Lower lobe of right lung (tissue), 2 donors: ENCODE measurements at places on chromosomes 2 and 18. TPM values are rescaled to one million over a fixed set of nuclear protein-coding genes. Genes with fewer than 3 reads are reported as not detected.
A peak's percentile ranks its signal among the peaks of the same experiment; 100 is the strongest.

- peaks cover 93% of the 10 kb centered on the region for H3K36me3 ChIP-seq
- H3K4me1 ChIP-seq = no peaks in the 10 kb centered on the region
- H3K27me3 ChIP-seq = no peaks in the 10 kb centered on the region
- H3K4me3 ChIP-seq = no peak overlapping the region
Observed at GRCh38 chr2:178550352-178550751, 70.1 kb downstream of the PLEKHA3 start.

- H3K27me3 ChIP-seq = no peaks in the 10 kb centered on the region
- H3K36me3 ChIP-seq = no peaks in the 10 kb centered on the region
- peak overlapping the region; percentile 100 for H3K4me3 ChIP-seq
- peaks cover 30% of the 10 kb centered on the region for H3K4me1 ChIP-seq
- DNase-seq = no peak
- peak overlapping the region; percentile 98 for H3K27ac ChIP-seq
Observed at GRCh38 chr2:42359965-42360483, 993 bp downstream of the COX7A2L start.

Gene INHA
- total RNA-seq = not detected

Gene RAB31
- 110 TPM for total RNA-seq
